Subcutaneous adipose tissue (tissue), 4 donors: ENCODE measurements at places on chromosomes 5 and 9. TPM values are rescaled to one million over a fixed set of nuclear protein-coding genes. Genes with fewer than 3 reads are reported as not detected.

Gene CDO1
- total RNA-seq = 74.2 TPM

Gene ABCA1
- total RNA-seq = 126 TPM

Gene OR1Q1
- total RNA-seq = not detected

Gene SURF1
- 61.5 TPM for total RNA-seq

Gene TAF1L
- 0.17 TPM for total RNA-seq

Gene PCDH1
- total RNA-seq = 96.8 TPM

Gene FBN2
- 2.4 TPM for total RNA-seq

Gene AQP7
- total RNA-seq = 498 TPM

Gene STOM
- total RNA-seq = 453 TPM

Gene BAAT
- not detected for total RNA-seq

Gene PDGFRB
- total RNA-seq = 187 TPM

Gene GABRA6
- not detected for total RNA-seq

Gene AQP3
- total RNA-seq = 2.1 TPM

Gene CATSPER3
- not detected for total RNA-seq

Gene PCDHGB4
- total RNA-seq = 2.9 TPM

Gene SHISAL2B
- total RNA-seq = not detected

Gene SH3PXD2B
- 26.6 TPM for total RNA-seq

Gene TLX3
- total RNA-seq = not detected

Gene DMGDH
- total RNA-seq = 8.1 TPM

Gene PTGDS
- 15.5 TPM for total RNA-seq

Gene PCDHA11
- 0.34 TPM for total RNA-seq

Gene COX7C
- total RNA-seq = 633 TPM

Gene HARS1
- 47.6 TPM for total RNA-seq

Gene ENTREP1
- 12.6 TPM for total RNA-seq

Gene DIPK1B
- total RNA-seq = 1.9 TPM

Gene KCNIP1
- 6.4 TPM for total RNA-seq

Gene IL31RA
- total RNA-seq = not detected

Gene ETF1
- 147 TPM for total RNA-seq

Gene DNAI1
- total RNA-seq = 0.51 TPM

Gene RIMOC1
- 23.1 TPM for total RNA-seq

Gene SLC6A7
- total RNA-seq = not detected

Gene ZNG1C
- 25.2 TPM for total RNA-seq

Gene S100Z
- not detected for total RNA-seq

Gene ACTBL2
- total RNA-seq = not detected

Gene GRM6
- total RNA-seq = not detected

Gene KCTD16
- not detected for total RNA-seq

Gene KCNMB1
- total RNA-seq = 0.19 TPM

Gene GLRA1
- total RNA-seq = not detected

Gene C9
- not detected for total RNA-seq

Gene ARL14EPL
- not detected for total RNA-seq

Gene GABRB2
- total RNA-seq = 0.75 TPM

Gene CARD9
- total RNA-seq = 2.4 TPM
